Epithelial cell of prostate (primary cell): ENCODE measurements at places on chromosomes 16 and 17.

DNA sequence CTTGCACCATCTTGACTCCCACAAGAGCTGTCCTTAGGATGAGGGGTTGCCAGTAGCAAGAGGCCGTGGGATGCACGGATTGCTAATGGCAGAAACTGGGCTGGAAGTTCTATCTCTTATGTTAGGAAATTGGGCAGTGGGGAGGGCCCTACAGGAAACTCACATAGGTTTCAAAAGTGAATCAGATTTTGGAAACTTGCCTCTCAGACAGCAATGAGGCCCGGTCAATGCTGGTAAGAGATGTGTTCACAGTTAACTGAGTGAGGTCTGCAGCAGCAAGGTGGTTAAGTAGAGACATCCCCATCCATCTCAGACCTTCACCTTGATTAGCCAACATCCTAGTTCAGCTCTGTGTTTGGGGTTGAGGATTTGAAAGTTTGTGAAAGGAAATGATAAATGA is 164.7 kb downstream of the ABCA8 start:
- no peak for DNase-seq

- no peak for DNase-seq
Observed at GRCh38 chr17:5552841-5553240, 31.5 kb downstream of the NLRP1 start.

- no peak for DNase-seq
Observed at GRCh38 chr16:51596247-51596646, 445.2 kb upstream of the SALL1 start.

DNA sequence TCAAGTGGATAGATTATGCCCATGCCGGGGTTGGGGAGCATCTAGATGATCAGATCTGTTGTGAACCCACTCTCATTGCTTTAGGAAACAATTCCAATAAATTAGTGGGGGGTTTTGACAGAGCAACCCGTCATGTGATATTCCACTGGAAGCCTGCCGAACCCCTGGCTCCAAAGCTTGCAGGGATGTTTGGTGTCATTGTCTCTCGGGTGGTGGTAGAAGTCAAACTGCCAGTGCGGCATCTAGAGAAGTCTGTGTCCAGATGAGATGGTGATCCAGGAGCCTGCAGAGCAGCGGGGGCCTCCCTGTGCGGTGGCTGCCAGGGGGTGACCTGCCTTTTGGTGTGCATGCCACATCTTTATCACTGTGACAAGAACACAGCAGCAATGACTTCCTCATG is 91.7 kb downstream of the SHISA6 start:
- DNase-seq, result no peak

GRCh38 chr16:11640987-11641817 is 27.1 kb upstream of the SNN start:
- peak; percentile 37 for DNase-seq

DNA sequence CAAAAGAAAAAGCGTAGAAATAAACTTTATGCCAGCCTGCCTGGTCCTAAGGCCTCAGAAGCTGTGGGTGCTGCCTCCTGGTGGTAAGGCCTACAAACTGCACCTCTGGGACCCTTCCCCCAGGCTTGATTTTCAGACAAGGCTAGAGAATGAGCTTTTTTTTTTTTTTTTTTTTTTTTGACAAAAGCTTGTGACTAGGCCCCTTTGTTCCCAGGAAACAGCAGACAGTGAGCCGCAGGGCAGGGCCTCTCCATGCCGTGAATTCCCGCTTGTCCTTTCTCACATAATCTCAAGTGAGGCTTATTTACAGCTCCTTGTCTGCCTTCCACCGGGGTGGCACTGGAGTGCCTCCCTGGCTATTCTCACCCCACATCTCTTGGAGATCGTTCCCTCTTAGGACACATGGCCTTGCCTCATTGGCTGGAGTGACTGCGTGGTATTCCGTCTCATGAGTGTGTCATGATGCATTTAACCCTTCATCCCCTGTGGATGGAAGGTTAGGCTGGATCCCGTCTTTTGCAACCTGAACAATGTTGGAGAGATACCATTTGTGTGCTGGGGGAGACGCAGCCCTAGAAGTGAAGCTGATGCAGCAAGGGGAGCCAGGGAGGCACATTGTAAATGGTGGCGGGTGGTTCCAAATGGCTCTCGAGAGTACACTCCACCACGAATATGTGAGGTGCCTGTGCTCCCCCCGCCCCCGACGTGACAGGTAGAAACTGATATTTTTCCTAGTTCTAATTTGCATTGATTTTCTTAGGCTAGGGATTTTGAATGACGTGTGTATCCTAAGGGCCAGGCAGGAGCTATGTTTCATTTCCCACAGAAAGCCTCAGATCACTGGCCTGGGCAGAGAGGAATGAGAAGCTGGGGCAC is 49.6 kb downstream of the USP22 start:
- DNase-seq, result peak; percentile 6

DNA sequence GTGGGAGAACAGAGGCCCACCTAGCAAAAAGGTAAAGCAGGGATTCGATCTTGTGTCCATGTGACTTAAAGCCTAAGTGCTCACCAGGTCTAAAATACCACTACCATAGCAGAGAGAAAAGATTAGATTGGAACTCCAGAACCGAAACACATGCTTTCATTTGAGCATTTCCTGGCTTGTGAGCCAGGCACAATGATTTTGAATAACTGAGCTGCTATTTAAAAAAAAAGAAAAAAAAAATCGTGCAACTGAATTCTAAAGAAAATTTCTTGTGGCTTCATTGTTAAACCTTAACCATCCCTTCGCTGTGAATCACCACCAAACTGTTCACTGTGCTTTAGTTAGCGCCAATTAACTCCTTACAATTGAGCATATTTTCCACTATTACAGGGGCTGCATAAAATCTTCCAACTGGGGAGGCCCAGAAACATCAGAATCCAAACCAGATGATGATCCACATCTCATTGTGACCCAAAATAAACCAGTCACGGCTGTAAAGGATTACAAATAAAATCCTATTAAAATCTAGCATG is 366.4 kb upstream of the ERCC4 start:
- DNase-seq, result no peak

GRCh38 chr17:72134608-72135394 is 14.0 kb downstream of the SOX9 start:
- DNase-seq, result no peak

DNA sequence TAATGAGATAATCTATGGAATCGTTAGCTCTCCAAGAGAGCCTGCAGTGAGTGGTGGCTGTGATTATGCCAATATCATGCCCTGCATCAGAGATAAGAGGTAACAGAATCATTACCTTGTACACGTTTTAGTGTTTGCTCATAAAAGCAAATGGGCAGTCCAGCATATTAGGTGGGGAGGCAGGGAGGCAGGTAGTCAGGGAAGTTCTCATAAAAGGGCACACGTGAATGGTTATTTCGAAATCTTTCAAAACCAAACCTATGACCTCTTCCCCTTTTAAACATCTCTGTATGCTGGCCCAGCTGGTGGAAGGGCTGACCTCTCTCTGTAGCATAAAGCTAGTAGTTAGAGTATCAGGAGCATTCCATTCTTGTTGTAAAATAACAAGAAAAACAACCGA is 51.7 kb downstream of the VAT1L start:
- DNase-seq, result no peak

- no peak for DNase-seq
Observed at GRCh38 chr17:72171703-72172667, 51.2 kb downstream of the SOX9 start.

- DNase-seq, result no peak
Observed at GRCh38 chr16:28042811-28043210, 20.7 kb downstream of the GSG1L start.

- DNase-seq, result peak; percentile 8
Observed at GRCh38 chr17:35630530-35631148, 43.5 kb downstream of the AP2B1 start.

DNA sequence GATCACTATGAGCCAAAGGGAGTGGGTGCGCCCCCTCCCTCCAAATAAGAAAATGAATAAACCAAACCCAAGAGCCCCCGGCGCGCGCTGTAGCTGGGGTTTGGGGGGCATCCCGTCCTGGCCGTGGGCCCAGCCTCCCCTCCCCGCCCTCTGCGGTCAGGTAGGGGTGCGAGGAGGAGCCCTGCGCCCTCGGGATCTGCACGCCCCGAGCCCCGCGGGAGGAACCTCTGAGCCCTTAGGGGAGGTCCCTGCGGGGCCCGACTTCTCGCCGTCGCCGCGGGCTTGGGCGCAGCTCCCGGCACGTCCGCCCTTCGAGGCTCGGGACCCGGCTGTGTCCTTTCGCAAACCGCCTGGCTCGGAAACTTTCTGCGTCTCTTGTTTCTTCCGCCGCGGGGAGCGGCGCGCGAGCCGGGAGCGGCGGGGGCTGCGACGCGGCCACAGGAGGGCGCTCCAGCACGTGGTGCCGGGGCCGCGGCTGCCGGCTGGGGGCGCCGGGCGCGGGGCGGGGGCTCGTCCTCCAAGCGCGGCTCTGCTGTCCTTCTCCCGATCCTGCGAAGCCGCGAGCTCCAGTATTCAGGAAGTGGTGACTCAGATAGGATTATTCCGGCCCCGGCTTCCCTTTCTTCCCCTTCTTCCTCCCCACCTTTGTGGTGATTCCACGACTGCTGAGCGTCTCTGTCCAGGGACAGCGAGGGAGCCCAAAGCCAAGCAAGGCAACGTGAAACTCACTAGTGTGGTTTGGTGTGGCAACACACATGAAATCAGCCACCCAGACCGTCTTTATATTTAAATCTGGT is 1.6 kb downstream of the PITPNC1 start:
- DNase-seq, result no peak

GRCh38 chr16:84356176-84356575 is 12.2 kb upstream of the ATP2C2 start:
- DNase-seq, result no peak

GRCh38 chr17:48605991-48606891 is 1.5 kb upstream of the HOXB6 start:
- no peak for DNase-seq

GRCh38 chr17:6449307-6449706 is 5.1 kb downstream of the PIMREG start:
- DNase-seq, result no peak

GRCh38 chr17:43906951-43907424 is 348 bp downstream of the MPP2 start:
- no peak for DNase-seq

DNA sequence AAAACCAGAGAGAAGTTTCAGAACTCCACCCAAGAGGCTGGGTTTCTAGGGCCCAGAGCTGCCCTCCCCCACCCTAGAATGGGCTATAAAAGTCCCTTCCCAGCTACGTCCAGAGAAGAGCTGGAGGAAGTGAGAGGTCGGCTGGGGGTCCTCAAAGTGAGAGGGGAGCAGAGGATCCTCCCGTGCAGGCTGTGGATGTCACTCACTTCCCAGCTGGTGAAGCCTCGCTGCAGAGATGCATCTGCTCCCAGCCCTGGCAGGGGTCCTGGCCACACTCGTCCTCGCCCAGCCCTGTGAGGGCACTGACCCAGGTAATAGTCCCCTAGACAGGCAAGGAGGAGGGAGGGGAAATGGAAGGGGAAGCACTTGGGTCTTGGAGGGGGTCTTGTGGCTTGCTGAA is at the start of gene EPX:
TSS of gene EPX (plus strand) at position 115 of the 400 bp plus-strand sequence. CDS start at position 236, 121 bp downstream.
- DNase-seq, result no peak

GRCh38 chr16:2180962-2181923 is 15.2 kb downstream of the CASKIN1 start:
- DNase-seq, result no peak

GRCh38 chr17:13540546-13540945 is 61.2 kb downstream of the HS3ST3A1 start:
- DNase-seq, result no peak

DNA sequence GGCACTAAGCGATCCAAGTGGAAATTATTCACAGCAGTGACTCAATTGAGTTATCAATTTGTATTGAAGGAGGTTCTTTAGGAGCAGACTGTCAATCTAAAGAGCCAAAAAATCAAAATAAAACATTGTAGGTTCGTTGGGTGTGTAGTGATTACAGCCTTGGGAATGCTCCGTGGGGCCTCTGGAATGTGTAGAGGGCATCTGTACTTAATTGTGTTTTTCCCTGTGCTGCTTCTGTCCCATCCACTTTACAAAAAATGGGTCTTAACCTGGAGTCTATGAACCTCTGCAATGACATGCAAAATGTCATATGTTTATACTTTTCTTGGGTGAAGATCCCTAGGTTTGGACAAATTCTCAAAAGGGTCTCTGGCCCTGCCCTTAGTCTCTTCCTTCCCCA is 215.1 kb downstream of the CCDC182 start:
- DNase-seq, result no peak

GRCh38 chr16:10968498-10968897 is 24.1 kb downstream of the CLEC16A start:
- no peak for DNase-seq

- DNase-seq, result no peak
Observed at GRCh38 chr17:31518478-31518877, 127.0 kb downstream of the RAB11FIP4 start.

- no peak for DNase-seq
Observed at GRCh38 chr16:61891460-61891859, 144.8 kb downstream of the CDH8 start.

- peak; percentile 12 for DNase-seq
Observed at GRCh38 chr16:24309258-24310142, 53.4 kb downstream of the CACNG3 start.

- DNase-seq, result no peak
Observed at GRCh38 chr17:82105882-82106687, 8.0 kb upstream of the FASN start.

- peak; percentile 62 for DNase-seq
Observed at GRCh38 chr16:56324406-56324805, 100.9 kb downstream of the AMFR start.

- no peak for DNase-seq
Observed at GRCh38 chr17:45339646-45340605, 23.1 kb upstream of the MAP3K14 start.

GRCh38 chr17:57746221-57746620 is 1.1 kb upstream of the CCDC182 start:
- DNase-seq, result no peak

GRCh38 chr16:78098595-78099270 is 721 bp upstream of the WWOX start:
- no peak for DNase-seq

- DNase-seq, result peak; percentile 43
Observed at GRCh38 chr17:6786618-6787017, 10.6 kb downstream of the FBXO39 start.

- DNase-seq, result no peak
Observed at GRCh38 chr16:10297341-10298006, 88.4 kb upstream of the ATF7IP2 start.

DNA sequence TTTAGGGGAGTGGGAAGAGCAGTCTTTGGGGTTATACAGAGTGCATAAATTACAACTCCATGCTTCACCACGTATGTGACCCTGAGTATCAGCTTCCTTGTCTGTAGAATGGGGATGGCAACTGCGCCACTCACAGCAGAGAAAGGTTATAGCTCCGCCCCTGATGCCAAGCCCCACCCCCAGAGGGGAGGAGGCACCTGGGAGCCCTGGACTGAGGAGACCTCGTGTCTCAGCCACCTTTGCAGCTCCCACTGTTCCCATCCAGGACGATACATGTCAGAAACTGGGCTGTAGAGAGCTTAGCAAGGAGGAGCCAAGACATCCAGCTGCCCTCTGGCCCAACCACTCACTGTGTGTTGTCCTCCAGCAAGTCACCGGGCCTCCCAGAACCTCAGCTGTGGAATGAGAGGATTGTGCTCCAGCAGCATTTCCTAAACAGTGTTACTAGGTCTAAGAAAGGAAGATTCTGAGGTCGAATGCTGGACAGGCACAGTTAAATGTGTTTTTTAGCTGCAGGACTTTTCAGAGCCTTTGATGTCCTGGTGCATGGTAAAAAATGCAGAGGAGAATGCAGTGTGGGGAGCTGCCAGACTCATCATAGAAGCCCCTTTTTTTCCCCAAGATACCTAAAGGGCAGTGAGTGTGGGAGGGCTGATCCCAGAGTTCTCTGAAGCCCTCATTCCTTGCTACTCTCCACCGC is 49.4 kb downstream of the BEAN1 start:
- no peak for DNase-seq
